ENCODE measurements at places on chromosomes 2 and 18.

DNA sequence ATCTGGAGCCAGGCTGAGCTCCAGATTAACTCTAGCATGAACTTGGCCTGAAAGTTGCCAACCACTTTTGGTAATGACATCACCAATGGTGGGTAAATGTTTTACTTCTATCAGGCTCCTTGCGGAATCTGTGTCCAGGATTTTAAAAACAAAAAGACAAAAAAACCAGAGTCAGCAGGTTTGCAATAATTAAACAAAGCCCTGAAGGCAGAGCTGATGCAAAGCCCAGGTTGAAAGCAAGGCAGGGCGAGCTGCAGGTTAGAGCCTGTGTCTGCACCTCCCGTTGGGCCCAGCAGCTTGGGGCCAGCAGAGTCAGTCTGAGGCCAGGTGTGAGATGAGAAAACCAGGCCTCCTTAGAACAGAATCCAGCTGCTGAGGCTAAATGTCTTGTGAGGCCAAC, 29.1 kb upstream of the ALK start:
- DNase-seq: no peak

- DNase-seq: no peak
Observed at GRCh38 chr18:58605027-58606020, 23.6 kb downstream of the ALPK2 start.

DNA sequence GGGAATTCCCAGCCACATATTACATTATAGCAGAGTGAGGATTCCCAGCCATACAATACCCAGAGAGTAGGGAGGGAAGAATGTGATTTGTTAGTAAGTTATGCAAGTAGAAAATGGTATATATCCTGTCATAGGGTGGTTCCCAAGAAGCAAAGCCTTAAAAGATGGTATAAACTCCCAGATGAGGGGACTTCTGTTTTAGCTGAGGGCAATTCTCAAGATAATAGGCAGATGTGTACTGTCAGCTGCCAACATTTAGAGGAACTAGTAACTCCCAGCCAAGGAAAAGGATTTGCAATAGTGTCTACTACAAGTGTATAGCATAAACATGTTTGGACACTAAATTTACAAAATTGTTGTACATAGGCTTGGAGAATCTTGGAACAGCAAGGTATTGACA, 86.5 kb downstream of the XDH start:
- no peak for DNase-seq

DNA sequence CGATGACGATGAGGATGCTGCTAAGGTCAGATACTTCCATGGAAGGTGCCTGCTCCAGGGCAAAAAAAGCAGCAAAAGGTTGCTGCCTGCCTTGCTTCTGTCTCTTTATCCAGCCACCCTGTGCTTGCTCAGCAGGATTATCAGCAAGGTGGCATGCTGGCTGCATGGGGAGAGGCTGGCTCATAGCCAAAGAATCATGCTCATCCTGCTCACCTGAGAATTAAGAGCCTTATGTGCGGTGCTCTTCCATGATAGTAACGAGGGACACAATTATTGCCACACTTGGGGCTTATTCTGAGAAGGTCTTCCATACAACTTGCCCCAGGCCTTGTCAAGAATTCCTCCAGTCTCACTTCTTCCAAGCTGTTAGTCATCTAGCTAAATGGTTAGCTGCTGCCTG, 60.4 kb upstream of the SEC11C start:
- DNase-seq: no peak

GRCh38 chr2:175064797-175065196, 59.6 kb upstream of the CHN1 start:
- DNase-seq: no peak

GRCh38 chr2:70549962-70550361, 3.7 kb downstream of the TGFA start:
- no peak for DNase-seq

GRCh38 chr18:34901299-34901698, 139.9 kb upstream of the MAPRE2 start:
- no peak for DNase-seq

- no peak for DNase-seq
Observed at GRCh38 chr2:103386872-103387271, 625.0 kb downstream of the TMEM182 start.

- no peak for DNase-seq
Observed at GRCh38 chr2:60023256-60023985, 530.0 kb downstream of the BCL11A start.

DNA sequence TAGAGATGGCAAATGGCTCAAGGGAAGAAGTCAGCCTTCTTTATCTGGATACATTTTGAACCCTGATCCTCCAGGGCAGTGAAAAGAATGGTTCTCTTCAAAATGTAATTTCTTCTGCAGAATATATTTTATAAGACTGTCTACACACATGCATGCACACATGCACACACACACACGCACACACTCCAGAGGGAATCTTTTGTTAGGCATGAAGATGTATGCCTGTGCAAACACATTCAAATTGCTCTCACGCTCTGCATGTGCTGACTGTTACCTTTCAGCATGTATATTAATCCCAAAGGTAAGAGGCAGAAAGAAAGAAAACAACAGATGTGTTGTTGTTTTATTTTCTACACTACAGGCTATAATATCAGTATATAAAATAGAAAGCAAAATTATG, 43.2 kb downstream of the SLC5A7 start:
- no peak for DNase-seq
